ENCODE measurements at places on chromosomes 12 and 14. TPM values are rescaled to one million over a fixed set of nuclear protein-coding genes. Genes with fewer than 3 reads are reported as not detected.

GRCh38 chr14:33511851-33512640, 438.8 kb downstream of the EGLN3 start:
- DNase-seq, result no peak

- DNase-seq, result no peak
Measured at GRCh38 chr14:26820138-26820537, 222.3 kb upstream of the NOVA1 start.

DNA sequence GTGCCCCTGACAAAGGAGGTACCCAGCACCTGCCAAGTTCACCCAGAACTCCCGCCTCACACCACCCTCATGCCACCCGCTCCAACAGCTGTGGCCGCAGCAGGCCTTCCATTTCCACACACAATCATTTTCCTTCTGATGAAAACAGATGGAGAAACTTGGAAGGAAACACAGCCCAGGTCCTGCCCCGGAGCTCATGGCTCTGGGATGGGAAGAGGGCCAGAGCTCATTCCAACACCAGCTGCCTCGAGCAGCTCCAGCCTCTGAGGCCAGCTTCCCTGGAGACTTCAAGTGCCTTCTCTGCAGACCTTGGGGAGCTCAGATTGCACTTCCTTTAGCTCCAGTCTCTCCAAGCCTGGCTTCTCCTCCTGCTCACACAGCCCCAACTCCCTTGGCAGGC, 55.1 kb upstream of the CMKLR1 start:
- no peak for DNase-seq

GRCh38 chr12:55929306-55929791, 1.6 kb upstream of the DGKA start:
- DNase-seq, result no peak

- DNase-seq, result no peak
Measured at GRCh38 chr12:89227774-89228173, 124.5 kb downstream of the DUSP6 start.

- DNase-seq, result no peak
Measured at GRCh38 chr12:6052940-6053329, 71.5 kb downstream of the VWF start.

MMP19 gene
- 2.3 TPM for total RNA-seq

LALBA gene
- total RNA-seq, result not detected

LHX5 gene
- total RNA-seq, result 2.4 TPM

Measured in HCT116 (cell line).